SW480 (cell line): ENCODE measurements at places on chromosomes 7 and 10.

DNA sequence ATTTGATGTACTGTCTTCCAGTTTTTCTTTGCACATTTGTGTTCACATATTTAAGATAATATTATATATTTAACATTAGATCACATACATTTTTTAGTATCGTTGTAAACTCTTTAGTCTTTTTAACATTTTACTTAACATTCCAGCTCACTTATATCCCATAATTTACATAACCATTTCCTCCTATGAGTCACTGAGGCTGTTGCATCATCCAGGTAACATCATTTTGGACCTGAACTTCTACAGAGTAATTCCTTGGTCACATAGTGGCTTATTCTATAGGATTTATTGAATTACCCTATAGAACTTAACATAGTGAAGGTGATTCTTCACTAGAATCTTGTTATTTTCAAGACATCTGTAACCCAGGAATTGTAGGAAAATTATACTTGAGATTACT, 194.4 kb downstream of the POU6F2 start:
- DNase-seq: peak; percentile 60

GRCh38 chr10:4704034-4704545, 121.9 kb upstream of the AKR1E2 start:
- DNase-seq: peak; percentile 90

- no peak for DNase-seq
These were observed 124.7 kb downstream of the ZNF248 start for GRCh38 chr10:37732685-37733084.

DNA sequence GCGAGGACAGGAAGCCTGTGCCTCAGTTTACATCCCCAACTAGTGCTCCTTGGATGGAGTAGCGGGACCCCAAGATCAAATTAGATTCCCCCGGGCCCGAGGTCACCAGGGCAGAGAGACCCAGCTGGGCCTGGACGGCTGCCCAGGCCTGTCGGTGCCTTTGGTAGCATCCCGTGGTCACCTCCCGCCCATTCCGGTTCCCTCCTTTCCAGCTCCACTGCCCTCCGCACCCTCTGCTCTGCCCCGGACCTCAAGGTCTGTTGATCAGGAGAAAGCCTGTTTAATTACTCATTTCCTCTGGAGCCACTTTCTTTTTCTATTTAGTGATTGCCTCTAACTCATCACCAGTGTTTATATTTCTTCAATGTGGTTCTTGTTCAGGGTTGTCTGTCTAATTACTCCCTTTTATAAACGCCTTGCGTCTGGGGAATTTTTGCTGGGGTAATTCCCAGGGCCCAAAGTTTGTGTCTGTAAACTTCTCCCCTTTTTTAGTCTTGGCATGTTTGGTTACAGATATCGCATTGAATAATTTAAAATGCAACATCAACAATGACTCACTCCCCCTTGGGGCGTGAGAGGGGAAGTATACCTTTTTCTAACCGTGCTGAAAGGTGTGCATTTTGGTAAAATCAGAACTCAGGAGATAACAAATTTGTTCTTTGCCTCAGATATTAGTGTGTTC, 1.9 kb downstream of the FOXK1 start:
- DNase-seq: peak; percentile 79

GRCh38 chr10:31143331-31143935, 111.8 kb upstream of the ZNF438 start:
- no peak for DNase-seq

DNA sequence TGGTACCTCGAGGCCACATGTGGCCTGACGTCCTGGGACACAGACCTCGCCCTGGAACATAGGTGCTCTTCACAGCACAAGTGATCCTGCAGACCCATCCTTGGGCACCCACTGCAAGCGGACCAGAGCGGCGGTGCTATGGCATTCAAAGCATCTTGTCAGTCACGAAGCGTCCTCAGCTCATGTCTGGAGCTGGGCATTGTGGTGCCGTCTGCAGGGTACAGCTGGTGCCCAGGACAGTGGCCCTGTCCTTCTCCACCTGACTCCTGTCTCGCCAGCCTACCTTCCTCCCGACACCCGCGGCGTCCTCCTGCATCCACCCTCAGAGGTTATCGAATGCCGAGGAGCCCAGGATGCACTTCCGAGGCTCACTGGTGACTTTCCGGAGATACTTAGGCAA, 26.5 kb downstream of the ADGRA1 start:
- no peak for DNase-seq

DNA sequence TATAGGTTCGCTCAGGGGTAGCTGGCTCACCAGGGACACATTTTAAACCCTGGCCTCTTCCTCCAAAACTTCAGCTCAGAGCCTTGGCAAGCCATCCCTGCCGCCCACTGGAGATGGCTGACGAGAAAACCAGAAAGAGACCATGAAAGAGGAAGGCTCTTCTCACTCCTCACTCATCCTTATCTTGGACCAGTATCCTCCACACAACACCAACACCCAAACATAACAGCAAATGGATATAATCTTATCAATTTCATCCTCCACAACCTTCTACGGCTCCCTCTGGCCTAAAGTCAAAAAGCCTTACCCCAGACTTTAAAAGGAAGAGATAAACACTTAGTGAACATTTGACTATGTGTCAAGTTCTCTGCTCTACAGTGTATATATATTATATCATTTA, 26.9 kb downstream of the DLG5 start:
- DNase-seq: no peak

DNA sequence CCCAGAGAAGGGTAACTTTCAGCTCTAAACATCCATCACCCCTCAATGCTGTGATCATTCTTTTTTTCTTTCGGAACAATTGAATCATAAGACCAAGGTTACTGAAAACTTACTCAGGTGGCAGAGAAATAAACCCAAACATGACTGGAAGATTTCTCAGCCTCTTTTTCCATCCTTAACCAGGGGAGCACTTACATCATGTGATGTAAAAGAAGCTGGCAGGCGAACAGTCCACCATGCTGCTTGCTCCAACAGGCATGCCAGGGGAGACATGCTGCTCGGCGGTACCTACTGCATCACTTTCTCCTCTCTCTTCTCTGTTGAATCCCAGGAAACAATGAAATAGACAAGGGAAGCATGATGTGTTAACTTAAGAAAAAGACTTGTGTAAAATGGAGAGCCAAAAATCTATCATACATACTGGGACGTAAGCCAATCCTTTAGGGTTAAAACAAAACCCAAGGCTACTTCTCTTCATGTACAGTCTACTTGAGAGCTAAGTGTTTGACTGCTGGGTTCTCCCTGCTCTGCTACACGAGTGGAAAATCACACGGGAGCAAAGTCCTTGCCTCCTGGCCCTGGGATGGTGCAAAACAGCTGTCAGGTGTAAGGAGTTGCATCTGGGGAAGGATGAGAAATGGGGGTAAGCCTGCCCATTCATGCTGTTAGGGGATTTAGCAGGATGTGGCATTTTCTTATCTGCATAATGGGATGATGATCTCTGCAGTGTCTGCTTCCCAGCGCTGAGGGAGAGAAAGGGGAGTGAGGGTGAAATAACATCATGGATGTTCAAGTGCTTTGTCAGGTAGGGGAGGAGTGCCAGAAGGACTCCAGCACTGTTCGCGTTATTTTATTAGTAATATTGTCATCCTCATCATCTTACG, 64.3 kb upstream of the ZNF438 start:
- DNase-seq: no peak

GRCh38 chr10:51706225-51706624, 6.8 kb upstream of the CSTF2T start:
- DNase-seq: no peak

DNA sequence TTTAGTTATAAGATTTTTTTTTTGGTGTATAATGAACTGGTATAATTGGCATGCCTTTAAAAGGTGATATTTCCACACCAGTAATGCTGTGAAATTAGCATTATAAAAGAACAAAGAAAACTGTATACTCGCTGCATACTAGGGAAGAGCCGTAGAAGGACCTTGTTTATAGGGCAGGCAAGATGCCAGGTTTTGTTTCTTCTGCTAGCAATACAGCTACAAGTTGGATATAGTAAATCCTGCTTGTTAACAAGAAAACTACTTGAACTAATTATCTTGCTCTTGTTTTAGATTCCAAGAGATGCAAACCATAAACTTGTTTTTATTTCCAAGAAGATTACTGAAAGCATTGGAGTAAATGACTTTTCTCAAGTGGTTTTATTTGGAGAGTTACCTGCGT, 1.9 kb downstream of the DNAH11 start:
- DNase-seq: no peak

GRCh38 chr7:133331861-133332260, 79.0 kb downstream of the EXOC4 start:
- DNase-seq: no peak

GRCh38 chr10:132911786-132912097, 30.6 kb downstream of the CFAP46 start:
- no peak for DNase-seq

GRCh38 chr7:68364886-68365625, 1233.2 kb upstream of the AUTS2 start:
- DNase-seq: no peak

DNA sequence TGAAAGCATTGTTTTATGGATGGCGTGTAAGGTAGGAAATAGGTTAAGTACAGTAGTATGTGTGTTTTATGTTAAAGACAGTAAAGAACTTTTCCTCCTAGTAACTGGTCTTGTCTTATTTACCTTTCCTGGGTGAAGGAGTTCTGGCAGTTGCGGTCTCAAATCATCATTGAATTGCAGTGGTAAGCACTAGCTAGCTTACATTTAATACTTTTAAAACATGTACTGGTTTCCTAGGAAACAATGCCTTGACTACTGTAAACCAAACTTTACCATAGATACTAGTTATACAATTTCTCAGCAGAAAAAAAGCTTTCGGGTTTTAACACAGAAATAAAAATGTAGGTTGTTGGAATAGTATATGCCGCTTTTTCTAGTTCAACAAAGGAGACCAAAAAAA, 37.7 kb downstream of the PRKG1 start:
- DNase-seq: no peak

- DNase-seq: no peak
These were observed 67.3 kb downstream of the AP3M1 start for GRCh38 chr10:74083304-74083703.

DNA sequence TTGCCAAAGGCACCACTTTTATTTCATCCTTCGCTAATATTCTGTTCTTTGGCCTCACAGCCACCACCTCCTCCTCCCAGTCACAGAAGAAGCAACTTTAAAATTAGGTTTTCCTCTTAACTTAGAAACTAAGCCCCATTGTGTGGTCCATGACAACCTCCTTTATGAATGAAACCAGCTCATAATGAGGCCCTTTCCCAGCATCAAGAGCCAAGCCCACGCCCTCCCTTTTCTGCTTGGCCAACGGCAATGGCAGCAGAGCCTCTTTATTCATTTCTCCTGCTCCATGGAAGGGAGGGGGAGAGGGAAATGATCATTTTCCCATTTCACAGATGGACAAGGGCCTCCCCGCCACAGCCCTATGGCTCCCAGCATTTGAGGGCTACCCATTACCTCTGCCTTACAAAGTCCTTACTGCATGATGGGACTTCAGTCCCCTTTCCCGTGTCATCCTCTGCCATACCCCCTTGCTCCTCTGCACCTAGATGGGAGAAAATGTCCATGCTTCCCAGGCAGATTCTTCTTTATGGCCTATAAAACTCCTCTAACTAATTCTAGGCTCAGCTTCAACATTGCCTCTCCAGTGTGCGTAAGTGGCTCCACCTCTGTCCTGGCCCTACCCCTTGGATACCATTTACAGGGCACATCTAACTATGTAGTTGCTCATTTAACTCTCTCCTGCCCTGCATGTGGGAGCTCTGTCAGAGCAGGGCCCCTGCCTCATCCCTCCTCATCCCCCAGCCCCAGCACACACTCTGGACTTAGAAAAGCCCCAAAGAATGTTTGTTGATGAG, 475.5 kb downstream of the RPS24 start:
- DNase-seq: no peak

DNA sequence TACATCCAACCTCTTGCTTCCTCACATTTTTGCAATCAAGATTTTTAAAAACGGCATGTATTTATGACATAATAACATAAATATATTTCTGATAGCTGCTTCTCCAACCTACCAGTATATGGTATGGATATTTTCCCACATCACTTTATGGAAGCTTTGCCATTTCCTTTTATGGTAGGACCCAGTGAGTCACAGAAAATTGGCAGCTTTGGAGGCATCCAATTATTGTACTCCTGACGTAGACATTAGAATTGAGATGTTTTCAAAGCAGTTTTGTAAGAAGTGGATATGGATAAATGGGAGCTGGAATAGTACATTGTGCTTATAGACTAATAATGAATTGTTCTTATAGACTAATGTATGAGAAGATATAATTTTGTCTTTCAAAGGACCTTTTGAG, 23.8 kb upstream of the BICC1 start:
- DNase-seq: no peak

DNA sequence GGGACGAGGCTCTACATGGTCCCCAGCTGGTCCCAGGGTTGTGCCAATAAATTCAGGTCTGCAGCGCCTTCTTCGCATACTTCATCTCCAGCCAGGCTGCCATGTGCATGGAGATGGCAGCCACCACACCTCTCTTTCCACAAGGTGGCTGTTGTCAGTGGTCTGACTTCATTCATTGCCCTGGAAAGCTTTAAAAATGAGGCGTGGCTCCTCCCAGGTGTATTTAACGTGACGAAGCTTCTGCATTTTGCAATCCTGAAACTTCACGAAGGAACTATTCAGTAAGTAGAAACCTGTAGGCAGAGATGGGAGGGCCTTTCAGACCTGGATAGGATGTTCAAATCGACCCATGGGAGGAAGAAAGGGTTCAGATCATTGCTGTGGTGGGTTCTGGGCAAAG, 53.7 kb downstream of the PFKFB3 start:
- no peak for DNase-seq

GRCh38 chr7:110839866-110840265, 251.1 kb upstream of the LRRN3 start:
- DNase-seq: peak; percentile 29
